ENCODE measurements at places on chromosomes 7 and 10. TPM values are rescaled to one million over a fixed set of nuclear protein-coding genes. Genes with fewer than 3 reads are reported as not detected.

GRCh38 chr7:79692015-79692414 is 238.5 kb upstream of the MAGI2 start:
- no peak for DNase-seq
- no peak overlapping the region for H3K4me3 ChIP-seq
- no peaks in the 10 kb centered on the region for H3K27me3 ChIP-seq
- H3K36me3 ChIP-seq, result no peaks in the 10 kb centered on the region
- no peaks in the 10 kb centered on the region for H3K4me1 ChIP-seq

DNA sequence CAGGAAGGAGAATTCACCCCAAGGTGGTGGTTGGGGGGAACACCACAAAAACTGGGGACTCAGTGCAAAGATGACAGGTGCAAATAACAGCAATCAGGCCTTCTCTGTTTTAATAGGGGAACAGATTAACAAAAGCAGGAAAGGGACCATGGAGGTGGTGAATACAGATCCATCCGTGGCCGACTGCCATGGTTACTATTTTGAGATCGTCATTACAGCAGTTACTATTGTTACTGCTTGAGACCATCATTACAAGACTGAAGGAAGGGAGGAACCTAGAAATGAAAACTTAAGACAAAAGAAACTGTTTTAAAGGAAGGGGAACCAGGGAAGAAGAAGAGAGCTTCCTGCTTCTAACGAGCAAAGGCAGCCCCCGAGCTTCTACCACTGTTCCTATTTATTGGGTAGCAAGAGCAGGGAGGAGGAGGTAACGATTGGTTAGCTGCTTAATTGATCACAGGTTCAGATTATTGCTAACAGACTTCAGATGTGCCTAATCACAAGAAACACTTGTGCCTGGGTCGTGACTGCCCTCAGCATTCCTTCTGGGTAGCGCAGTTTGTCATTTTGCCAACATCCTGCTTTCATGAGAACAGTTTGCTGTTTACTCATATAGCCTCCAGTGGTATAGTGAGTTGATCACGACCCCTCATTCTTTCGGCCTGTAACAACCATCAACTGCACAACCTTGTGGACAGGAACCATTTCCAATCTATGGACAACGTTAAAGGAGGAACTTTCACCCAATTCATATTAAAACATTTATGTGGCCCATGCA is 216.3 kb downstream of the CHCHD3 start:
- no peaks in the 10 kb centered on the region for H3K36me3 ChIP-seq
- no peaks in the 10 kb centered on the region for H3K27me3 ChIP-seq
- no peak overlapping the region for H3K4me3 ChIP-seq
- H3K4me1 ChIP-seq, result no peaks in the 10 kb centered on the region
- DNase-seq, result no peak

Gene HTRA1
- 0.21 TPM for polyA plus RNA-seq

Gene PLAC9
- not detected for polyA plus RNA-seq

- H3K27ac ChIP-seq, result no peak overlapping the region
- H3K36me3 ChIP-seq, result peaks cover 11% of the 10 kb centered on the region
- H3K4me3 ChIP-seq, result no peak overlapping the region
- DNase-seq, result no peak
- H3K4me1 ChIP-seq, result no peaks in the 10 kb centered on the region
Observed at GRCh38 chr7:22809902-22810642, 12.6 kb downstream of the TOMM7 start.

DNA sequence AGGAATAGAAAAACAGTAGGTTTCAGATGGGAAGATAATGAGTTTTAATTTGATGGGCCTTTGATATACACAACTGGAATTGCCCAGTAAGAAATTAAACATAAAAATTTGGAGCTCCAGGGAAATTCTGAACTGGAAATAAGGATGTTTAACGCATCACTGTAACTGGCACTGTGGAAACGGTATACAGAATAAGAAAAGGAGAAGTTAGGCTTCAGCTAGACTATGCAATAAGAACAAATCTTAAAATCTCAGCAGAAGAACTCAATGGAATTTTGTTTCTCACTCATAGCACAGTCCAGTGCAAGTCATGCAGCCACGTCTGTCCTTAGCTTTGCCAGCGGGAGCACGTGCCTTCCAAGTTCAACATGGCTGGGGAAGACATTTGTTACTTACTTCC is 52.9 kb upstream of the FGL2 start:
- H3K36me3 ChIP-seq, result no peaks in the 10 kb centered on the region
- H3K4me3 ChIP-seq, result no peak overlapping the region
- no peaks in the 10 kb centered on the region for H3K4me1 ChIP-seq
- H3K27me3 ChIP-seq, result no peaks in the 10 kb centered on the region
- no peak overlapping the region for H3K27ac ChIP-seq
- no peak for DNase-seq

GRCh38 chr10:110137142-110137545 is 70.3 kb upstream of the MXI1 start:
- H3K27me3 ChIP-seq, result no peaks in the 10 kb centered on the region
- H3K4me3 ChIP-seq, result no peak overlapping the region
- H3K27ac ChIP-seq, result peak overlapping the region; percentile 7
- peak; percentile 62 for DNase-seq
- peaks cover 5% of the 10 kb centered on the region for H3K36me3 ChIP-seq

- no peaks in the 10 kb centered on the region for H3K27me3 ChIP-seq
- H3K4me1 ChIP-seq, result peaks cover 7% of the 10 kb centered on the region
- H3K27ac ChIP-seq, result no peak overlapping the region
- no peak for DNase-seq
- no peak overlapping the region for H3K4me3 ChIP-seq
- H3K36me3 ChIP-seq, result no peaks in the 10 kb centered on the region
Observed at GRCh38 chr10:3987143-3987974, 202.3 kb upstream of the KLF6 start.

DNA sequence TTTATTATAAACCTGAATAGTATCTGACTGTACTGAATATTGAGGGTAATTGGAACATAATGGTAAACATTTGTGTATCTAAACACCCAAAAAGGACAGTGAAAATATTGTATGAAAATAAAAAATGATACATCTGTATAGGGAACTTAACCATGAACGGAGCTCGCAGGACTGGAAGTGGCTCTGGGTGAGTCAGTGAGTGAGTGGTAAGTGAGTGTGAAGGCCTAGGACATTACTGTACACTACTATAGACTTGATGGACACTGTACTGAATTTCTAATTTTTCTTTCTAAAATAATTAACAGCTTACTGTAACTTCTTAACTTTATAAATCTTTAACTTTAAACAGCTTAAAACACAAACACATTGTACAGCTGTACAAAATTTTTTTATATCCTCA is 454.5 kb upstream of the FZD8 start:
- no peak for DNase-seq
- no peak overlapping the region for H3K4me3 ChIP-seq
- no peaks in the 10 kb centered on the region for H3K36me3 ChIP-seq
- H3K27me3 ChIP-seq, result no peaks in the 10 kb centered on the region
- no peak overlapping the region for H3K27ac ChIP-seq

- no peak overlapping the region for H3K4me3 ChIP-seq
- DNase-seq, result no peak
- no peaks in the 10 kb centered on the region for H3K27me3 ChIP-seq
- no peaks in the 10 kb centered on the region for H3K36me3 ChIP-seq
Observed at GRCh38 chr10:114806562-114807391, 14.8 kb upstream of the FHIP2A start.

Gene TRPV5
- polyA plus RNA-seq, result not detected

Gene DIP2C
- 1.1 TPM for polyA plus RNA-seq

Gene CH25H
- 0.10 TPM for polyA plus RNA-seq

- H3K4me1 ChIP-seq, result peaks cover 60% of the 10 kb centered on the region
- DNase-seq, result no peak
- H3K36me3 ChIP-seq, result no peaks in the 10 kb centered on the region
- no peak overlapping the region for H3K27ac ChIP-seq
- no peaks in the 10 kb centered on the region for H3K27me3 ChIP-seq
- H3K4me3 ChIP-seq, result no peak overlapping the region
Observed at GRCh38 chr10:59903871-59904270, 2.5 kb downstream of the CCDC6 start.

Gene MACC1
- polyA plus RNA-seq, result not detected

DNA sequence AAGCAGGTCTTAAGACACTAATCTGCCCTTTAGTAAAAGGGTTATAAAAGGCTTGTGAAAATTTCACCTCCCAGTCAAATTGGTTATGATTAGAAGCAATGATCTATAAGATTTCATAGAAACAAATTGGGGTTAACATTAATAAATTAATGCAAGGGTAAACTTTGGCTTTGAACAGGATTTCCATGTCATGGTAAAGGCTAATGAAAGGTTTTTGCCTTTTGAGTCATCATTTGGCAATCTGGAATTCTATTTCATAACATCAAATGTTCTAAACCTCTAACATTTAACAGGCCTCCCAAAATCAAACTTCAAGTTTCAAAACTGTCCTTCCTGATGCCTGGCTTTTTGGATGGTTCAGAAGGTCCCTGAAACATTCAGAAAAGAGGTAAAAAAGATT is 62.4 kb downstream of the COA1 start:
- H3K27ac ChIP-seq, result no peak overlapping the region
- H3K4me1 ChIP-seq, result peaks cover 56% of the 10 kb centered on the region
- no peak overlapping the region for H3K4me3 ChIP-seq
- H3K27me3 ChIP-seq, result no peaks in the 10 kb centered on the region
- H3K36me3 ChIP-seq, result no peaks in the 10 kb centered on the region
- no peak for DNase-seq

GRCh38 chr10:70270952-70271351 is 12.9 kb downstream of the NPFFR1 start:
- H3K36me3 ChIP-seq, result no peaks in the 10 kb centered on the region
- H3K4me1 ChIP-seq, result peaks cover 7% of the 10 kb centered on the region
- H3K27me3 ChIP-seq, result no peaks in the 10 kb centered on the region
- no peak for DNase-seq
- H3K4me3 ChIP-seq, result no peak overlapping the region

DNA sequence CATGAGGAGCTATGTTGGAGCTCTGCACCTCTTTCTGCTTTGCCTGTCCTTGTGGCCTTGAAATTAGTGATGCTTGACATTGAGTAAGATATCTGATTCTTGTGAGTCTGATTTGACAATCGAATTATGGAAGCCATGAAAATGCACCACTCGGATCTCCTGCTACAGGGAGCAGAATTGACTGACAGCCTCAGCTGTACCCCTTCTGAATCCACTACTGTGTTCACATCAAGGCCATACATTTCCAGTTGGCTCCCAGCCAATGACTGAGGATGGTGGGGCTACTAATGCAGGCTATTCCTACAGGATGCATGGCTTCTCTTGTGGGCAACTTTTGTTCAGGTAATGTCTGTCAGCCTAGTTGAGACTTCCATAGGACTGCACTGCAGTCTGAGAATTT is 321.9 kb downstream of the REEP3 start:
- H3K4me1 ChIP-seq, result no peaks in the 10 kb centered on the region
- H3K4me3 ChIP-seq, result no peak overlapping the region
- DNase-seq, result no peak

Gene SPDYE5
- 0.56 TPM for polyA plus RNA-seq

Gene HACD1
- polyA plus RNA-seq, result 3.1 TPM

Gene AGAP5
- not detected for polyA plus RNA-seq

GRCh38 chr10:58010073-58010702 is 257.5 kb downstream of the IPMK start:
- H3K4me3 ChIP-seq, result no peak overlapping the region
- H3K27me3 ChIP-seq, result no peaks in the 10 kb centered on the region
- no peaks in the 10 kb centered on the region for H3K36me3 ChIP-seq
- no peak for DNase-seq

- DNase-seq, result no peak
- no peak overlapping the region for H3K4me3 ChIP-seq
- H3K27ac ChIP-seq, result no peak overlapping the region
- no peaks in the 10 kb centered on the region for H3K27me3 ChIP-seq
- H3K4me1 ChIP-seq, result no peaks in the 10 kb centered on the region
Observed at GRCh38 chr7:80259-81067, 111.9 kb upstream of the FAM20C start.

GRCh38 chr7:127828843-127829500 is 177.0 kb downstream of the SND1 start:
- H3K36me3 ChIP-seq, result no peaks in the 10 kb centered on the region
- no peak overlapping the region for H3K4me3 ChIP-seq
- H3K4me1 ChIP-seq, result no peaks in the 10 kb centered on the region
- no peak overlapping the region for H3K27ac ChIP-seq

- H3K4me1 ChIP-seq, result peaks cover 37% of the 10 kb centered on the region
- no peak overlapping the region for H3K27ac ChIP-seq
- H3K36me3 ChIP-seq, result no peaks in the 10 kb centered on the region
- no peak for DNase-seq
- peaks cover 15% of the 10 kb centered on the region for H3K27me3 ChIP-seq
Observed at GRCh38 chr7:5595545-5596045, 172.0 kb upstream of the TNRC18 start.

GRCh38 chr10:34216348-34216945 is 598.6 kb downstream of the PARD3 start:
- no peaks in the 10 kb centered on the region for H3K36me3 ChIP-seq
- no peak overlapping the region for H3K4me3 ChIP-seq
- H3K27ac ChIP-seq, result no peak overlapping the region
- DNase-seq, result no peak
- H3K27me3 ChIP-seq, result no peaks in the 10 kb centered on the region

DNA sequence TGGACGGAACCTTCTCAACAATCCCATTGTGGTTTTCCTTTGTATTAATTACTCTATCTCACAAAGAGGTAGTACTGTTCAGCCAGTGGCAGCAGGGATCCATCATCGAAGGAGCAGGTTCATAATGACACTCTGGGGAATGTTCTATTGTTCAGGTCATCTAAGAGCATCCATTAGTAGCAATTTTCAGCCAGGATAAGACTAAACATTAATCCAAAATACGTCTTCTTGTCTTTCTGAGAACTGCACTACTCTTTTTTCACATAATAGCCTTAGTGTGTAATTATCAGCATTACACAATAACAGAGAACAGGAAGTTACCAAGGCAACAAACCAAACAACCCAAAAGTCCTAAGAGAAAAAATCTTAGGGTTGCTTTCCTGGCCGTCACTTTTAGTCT is 259.5 kb upstream of the VWC2 start:
- no peak for DNase-seq
- H3K4me3 ChIP-seq, result no peak overlapping the region
- H3K27me3 ChIP-seq, result no peaks in the 10 kb centered on the region

Gene MMD2
- not detected for polyA plus RNA-seq

Gene TBX20
- not detected for polyA plus RNA-seq

DNA sequence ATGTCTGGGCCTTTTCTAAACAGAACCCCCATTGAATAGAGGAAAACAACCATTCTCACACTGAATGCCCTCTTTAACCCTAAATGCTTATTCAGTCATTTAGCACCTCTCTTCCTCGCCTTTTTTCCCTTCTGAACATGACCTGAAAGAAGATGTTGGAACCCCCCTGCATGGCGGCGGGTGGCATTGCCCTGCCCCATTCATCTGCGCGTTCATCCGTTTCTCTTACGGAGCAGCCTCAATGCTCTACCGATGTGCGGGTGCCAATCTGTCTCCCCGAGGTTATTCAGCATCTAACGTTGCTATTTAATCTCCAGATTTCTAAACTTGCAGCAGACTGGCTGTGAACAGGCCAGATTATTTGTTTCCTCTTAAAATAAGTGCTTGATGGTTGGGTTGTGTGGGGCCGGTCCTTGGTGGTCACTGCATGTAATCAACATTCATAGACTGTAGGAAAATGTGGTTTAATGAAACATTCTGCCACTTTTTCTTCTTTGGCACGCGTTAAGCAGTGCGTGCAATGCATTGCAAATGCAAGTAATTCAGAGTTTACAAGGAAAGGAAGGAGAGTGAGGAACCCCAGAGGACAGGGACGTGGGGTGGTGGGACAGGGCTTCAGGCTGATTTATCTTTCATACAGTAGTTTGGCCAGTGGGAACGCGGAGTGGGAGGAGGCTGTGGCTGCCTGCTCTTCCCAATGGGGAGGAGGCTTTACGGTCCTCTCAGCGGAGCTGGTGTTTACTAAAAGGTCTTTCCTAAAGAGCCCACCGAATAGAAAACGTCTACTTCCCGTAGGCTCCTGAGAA is 286.7 kb downstream of the DPP6 start:
- H3K4me1 ChIP-seq, result no peaks in the 10 kb centered on the region
- no peak overlapping the region for H3K27ac ChIP-seq
- H3K4me3 ChIP-seq, result no peak overlapping the region
- no peak for DNase-seq

Gene SUPV3L1
- polyA plus RNA-seq, result 14.2 TPM
